Aorta (tissue), 5 donors: ENCODE measurements at places on chromosomes 11 and 22. TPM values are rescaled to one million over a fixed set of nuclear protein-coding genes. Genes with fewer than 3 reads are reported as not detected.
A peak's percentile ranks its signal among the peaks of the same experiment; 100 is the strongest.

GRCh38 chr22:19709063-19709769 lies 5.1 kb upstream of the SEPTIN5 start:
- DNase-seq: peak; percentile 79

GRCh38 chr11:35463331-35463751 lies 44.0 kb upstream of the SLC1A2 start:
- no peak for DNase-seq

DNA sequence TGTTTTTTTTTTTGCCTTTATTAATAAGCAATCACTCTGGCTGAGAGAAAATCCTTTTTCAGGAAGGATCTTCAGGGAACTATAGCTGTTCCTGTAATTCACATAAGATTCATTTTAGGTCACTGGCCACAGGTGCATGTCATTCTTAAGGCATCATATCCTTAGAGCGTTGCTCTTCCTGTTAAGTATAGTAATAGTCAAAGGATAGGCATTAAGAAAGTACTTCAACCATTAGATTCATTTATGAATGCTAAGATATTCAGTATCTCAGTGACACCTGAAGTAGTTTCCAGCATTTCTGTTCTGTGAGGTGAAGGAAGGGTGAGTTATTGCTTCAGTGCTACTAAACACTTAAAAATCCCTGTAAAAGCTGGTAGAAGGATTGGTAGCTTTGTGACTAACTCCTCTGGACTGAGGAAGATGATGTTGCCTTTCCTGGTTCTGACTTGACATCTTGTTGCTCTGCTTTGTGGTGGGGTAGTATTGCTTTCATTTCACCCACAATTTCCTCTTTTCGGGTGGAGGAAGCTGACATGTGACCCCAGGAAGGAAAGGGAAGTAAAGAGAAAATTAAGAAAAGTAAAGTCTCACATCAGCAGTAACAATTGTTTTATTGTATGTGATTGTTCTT lies 34.7 kb downstream of the RNF169 start:
- no peak for DNase-seq

GRCh38 chr11:64338716-64339115 lies 1.3 kb upstream of the CCDC88B start:
- DNase-seq: no peak

- DNase-seq: no peak
Measured at GRCh38 chr11:50080256-50080655, 47.6 kb downstream of the OR4C45 start.

DNA sequence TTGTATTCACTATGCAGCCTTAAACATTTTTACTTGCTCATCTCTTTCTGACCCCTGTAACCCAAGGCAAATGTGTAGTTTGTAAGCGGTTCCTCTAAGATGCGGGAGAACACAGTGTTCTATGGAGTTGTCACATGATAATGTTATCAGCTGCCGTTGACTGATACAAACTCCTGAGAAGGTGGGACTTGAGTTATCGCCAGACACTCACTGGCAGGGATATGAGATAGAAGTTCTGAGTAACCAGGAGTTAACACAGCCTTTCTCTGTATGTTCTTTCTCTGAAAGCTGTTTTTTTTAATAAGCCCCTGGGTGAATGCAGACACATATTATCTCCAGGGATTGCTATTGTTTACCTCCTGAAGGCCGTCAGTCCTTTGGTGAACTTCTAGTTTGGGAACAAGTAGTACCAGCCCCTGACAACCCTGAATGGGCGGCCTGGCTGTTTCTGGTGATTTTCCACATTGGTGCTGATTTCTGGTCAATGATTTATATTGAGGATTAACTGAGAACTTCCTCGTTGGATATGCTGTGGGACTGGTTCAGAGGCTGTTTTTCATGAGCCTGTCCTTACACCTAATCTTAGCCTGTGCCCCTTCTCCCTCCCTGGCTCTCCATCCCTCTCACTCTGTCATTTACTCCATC lies 155.3 kb upstream of the RASSF10 start:
- DNase-seq: no peak

DNA sequence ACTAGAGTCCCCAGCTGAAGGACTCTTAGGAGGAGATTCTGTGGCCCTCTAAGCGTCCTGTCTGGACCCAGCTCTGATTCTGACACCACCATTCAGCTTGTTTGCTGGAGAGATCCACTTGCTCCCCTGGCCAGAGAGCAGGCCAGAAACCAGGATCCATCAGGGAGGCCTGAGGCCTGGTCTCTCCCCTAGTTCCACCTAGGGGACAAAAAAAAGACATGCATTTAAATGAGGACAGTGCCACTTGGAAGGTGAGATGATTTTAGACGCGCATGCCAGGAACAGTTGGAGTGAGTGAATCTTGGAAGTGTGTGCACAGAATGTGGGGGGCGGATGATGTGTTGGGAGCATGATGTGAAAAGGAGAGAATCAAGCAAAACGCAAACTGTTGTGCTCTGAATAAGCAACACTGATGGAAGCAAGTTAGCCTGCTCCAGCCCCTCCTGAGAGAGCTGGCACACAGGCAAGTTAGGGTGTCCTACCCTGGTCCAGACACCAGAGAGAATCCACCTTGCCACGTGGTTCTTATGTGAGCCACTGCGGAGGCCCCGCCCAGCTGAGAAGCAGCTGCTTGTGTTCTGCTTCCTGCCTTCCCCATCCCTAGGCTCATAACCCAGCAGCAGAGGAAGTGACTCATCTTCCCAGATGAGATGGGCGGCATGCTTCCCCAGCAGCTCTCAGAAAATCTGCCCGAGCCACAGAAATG lies 8.0 kb upstream of the SLCO2B1 start:
- peak; percentile 88 for DNase-seq

Gene PHOX2A
- polyA plus RNA-seq: not detected
